Stimulated activated naive CD8-positive, alpha-beta T cell treated with anti-CD3 and anti-CD28 coated beads, Interleukin-15, Interleukin-2, amounts not matched to agents 100 U/mL and 50 U/mL, for 24 hours (primary cell): ENCODE measurements at places on chromosomes 2 and 18.

GRCh38 chr2:18795906-18796305, 206.5 kb upstream of the NT5C1B start:
- DNase-seq = no peak

DNA sequence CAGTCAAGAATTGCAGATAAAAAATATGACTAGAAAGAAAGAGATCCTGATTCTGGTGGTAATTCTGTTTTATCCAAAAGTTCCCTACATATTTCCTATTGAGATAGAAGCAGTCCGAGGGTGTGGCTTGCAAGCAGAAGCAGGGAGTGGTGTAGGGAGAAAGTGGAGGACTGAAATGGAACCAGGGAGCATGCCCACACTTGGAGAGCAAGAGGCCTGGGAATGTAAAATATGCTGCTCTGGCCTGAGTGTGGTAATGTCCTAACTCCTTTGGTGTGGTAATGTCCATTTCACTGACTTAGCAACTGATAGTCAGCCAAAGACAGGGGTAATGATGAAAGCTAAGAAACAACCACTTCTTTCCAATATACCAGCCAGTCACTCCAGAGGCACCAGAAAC, 30.1 kb upstream of the FMNL2 start:
- DNase-seq = no peak

DNA sequence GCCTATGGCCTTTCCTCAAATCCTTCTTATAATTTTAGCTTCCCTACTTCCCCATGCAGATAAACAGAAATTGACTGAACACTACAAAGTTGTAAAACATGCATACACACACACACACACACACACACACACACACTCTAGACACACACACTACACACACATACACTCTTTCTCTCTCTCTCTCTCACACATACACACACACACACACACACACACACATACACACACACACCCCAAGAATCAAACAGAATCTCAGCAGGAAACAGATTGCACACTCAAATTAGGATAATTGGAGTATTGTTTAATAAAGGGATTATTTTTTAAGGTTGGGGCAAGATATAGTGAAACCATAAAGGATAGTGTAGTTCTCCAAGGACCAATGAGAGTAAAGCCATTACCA, 152.2 kb upstream of the SP5 start:
- DNase-seq = no peak

- DNase-seq = no peak
Observed at GRCh38 chr2:105581555-105581944, 163.2 kb upstream of the NCK2 start.

DNA sequence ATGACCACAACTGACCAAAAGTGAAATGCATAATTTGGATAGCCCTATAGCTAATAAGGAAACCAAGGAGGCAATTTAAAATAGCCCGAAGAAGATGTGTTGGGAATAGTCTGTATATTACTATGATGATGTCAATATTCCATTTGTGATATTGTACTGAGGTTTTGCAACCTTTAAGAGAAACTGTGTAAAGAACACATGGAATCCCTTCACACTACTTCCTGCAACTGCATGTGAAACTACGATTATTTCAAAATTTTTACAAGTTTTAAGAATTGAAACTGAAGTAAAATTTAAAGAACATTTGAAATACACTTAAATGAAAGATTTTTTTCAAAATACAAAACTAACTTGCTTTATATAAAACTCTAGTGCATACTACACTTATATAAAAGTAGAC, 504.3 kb upstream of the ID2 start:
- DNase-seq = no peak

- DNase-seq = no peak
Observed at GRCh38 chr18:74613381-74613780, 15.7 kb downstream of the ZNF407 start.

GRCh38 chr2:186551323-186552050, 38.4 kb upstream of the ITGAV start:
- no peak for DNase-seq

- no peak for DNase-seq
Observed at GRCh38 chr18:22349966-22350365, 67.7 kb downstream of the CTAGE1 start.

DNA sequence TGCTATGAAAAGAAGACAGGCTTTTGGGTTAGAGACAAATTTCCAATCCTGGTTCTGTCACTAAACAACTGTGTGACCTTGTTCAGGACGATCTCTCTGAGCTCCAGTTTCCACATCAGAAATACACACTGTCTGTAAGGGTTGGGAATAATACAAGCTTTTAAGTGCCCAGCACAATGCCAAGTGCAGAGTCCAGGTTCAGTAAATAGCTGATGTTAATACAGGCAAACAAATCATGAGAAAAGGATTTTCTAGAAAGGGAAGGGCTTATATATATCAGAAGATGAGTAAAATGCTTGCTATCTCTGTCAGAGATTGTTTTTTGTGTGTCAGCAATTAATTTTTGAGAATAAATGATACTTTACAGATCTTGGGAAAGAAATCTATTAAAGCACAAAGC, 388.3 kb downstream of the NBAS start:
- no peak for DNase-seq

DNA sequence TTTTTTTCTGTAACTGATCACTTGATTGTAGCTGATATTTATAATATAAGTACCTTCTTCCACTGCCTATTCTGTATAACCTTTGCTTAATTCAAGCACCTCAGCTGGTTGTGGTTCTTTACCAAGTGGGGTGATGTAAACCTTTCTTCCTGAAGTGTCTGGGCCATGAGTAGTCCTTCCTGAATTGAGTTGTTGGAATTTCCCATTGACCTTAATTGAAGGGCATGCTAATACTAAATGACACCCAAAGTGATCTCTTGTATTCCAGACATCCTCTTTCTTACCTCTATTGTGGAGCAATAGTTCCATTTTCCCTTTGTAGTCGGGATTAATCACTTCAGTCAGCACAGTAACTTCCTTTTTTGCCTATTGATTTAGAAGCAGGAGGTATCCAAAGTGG, 1496.8 kb upstream of the CELF4 start:
- DNase-seq = no peak

DNA sequence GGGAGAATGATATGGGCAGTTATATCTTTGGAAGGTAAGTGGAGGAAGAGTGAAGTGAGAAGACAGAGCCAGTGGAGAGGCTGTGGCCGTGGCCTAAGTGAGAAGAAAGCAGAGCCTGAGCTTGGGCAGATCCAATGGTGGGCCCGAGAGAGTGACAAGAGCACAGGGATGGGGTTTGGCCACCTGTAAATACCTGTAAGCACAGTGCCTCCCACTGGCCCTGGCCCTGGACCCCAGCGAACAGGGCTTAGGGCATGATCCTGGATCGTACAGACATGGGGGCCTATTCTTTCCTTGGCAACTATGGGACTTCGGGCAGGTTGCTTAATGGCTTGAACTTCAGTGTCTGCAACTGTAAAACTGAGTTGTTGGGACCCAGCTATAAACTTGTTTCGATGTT, 44.1 kb downstream of the MTCL1 start:
- no peak for DNase-seq

GRCh38 chr2:241894056-241894641, 24.6 kb downstream of the RTP5 start:
- no peak for DNase-seq

- DNase-seq = no peak
Observed at GRCh38 chr2:24842081-24843050, 49.1 kb downstream of the CENPO start.

GRCh38 chr2:226838722-226839121, 2.9 kb downstream of the RHBDD1 start:
- DNase-seq = no peak

DNA sequence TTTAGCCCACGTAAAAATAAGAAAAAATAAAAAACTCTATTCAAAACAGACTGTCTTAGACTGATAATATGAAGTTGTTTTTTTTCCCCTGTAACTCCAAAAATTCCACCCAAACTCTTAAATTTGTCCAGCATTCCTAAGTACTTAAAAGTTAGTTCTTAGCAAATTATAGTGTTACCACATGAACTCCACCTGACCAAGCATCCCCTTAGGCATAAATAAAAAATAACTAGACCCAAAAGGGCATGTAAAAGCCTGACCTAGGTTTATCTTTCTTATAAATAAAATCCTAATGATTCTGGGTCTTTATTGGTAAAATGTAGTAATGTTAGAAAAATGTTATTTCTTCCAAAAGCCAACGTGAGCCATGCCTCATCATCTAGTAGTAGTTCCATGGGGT, 54.3 kb downstream of the TTC21B start:
- DNase-seq = no peak

GRCh38 chr2:5215989-5216607, 476.1 kb upstream of the SOX11 start:
- no peak for DNase-seq

DNA sequence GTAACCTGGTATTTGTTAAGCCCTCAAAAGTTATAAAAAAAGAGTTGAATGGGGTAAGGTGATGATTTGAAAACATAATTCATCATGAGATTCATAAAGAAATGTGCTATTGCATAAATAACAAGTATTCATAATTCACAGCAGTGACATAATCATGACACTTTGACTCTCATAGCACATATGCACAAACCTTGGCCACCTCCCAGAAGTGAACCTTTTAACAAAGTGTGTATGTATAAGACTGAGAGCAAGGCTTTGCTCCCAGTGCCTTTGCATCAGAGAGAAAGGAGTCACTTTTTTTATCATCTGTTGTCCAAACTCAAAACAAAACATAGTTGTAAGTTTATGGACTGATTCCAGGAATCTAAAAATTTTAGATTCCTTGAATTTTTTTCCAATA, 15.0 kb upstream of the HTR2B start:
- no peak for DNase-seq

DNA sequence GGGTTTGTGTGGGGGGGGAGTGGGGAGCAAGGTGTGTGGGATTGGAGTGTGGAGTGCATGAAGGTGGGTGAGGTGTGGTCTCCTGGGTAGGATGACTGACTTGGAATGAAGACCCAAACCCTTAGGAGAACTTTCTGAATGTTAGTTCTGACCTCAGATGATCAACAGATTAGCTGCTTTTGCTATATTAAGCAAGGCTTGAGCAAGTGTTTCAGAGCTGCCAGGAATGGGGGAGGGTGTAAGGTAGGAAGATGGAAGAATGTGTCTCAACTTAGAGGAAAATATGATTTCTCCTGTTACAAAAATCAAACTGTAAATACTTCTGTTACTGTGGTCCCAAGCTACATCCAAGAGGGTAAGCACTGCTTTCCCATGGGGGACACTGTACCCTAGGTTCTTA, 273.6 kb downstream of the TGIF1 start:
- no peak for DNase-seq

DNA sequence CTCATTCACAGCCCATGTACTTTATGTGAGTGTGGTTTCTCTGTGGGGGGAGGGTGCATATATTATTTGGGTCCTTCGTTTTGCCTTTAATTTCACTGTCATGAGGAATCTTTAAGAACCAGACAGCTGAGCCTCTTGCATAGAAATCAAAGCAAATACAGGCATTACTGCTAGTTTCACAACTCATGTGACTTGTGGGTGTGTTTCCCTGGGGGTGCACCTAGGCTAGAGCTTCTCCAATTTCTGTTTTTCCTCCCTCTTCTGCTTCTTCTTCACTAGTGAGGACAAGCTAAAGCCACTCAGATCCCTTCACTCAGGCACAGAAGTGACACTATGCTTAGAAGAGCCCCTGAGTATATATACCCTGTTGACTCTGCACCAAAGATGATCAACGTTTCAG, 131.4 kb downstream of the ACOXL start:
- DNase-seq = no peak

DNA sequence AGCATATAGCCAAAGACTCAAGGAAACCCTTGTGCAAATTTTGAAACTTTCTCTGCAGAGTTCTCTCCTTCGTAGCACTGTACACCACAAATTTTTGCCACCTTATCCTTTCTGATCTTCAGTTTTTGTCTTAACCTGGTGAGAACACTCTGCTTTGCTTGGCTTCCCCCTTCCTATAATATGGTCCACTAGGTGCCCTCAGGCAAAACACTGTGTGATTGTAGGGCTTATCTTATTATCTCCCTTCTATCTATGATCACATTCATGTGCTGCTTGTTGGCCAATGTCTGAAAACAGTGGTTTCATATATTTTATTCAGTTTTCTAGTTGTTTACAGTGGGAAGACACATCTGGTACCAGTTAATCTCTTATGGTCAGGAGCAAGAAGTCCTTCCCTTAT, 111.1 kb downstream of the MTX2 start:
- no peak for DNase-seq

GRCh38 chr2:45282646-45283045, 273.4 kb upstream of the SIX2 start:
- DNase-seq = no peak

DNA sequence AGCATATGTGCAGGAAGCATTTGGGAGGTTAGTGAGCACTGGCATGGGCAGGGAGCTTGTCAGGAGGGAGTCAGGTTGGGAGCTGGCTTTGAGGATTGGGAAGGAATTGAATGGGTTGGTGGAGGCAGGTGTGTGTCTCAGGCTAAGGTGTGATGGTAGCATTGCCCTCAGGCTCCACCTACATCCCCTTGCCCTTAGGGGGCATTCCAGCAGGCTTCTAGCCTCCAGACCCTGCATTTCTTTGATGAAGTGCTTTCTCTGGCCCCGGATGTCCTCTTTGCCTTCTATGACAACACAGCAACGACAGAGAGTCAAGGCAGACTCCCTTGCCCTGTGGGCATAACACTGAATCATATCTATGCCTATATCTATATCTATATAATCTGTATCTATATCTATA, 13.5 kb downstream of the RHBDD1 start:
- DNase-seq = no peak

DNA sequence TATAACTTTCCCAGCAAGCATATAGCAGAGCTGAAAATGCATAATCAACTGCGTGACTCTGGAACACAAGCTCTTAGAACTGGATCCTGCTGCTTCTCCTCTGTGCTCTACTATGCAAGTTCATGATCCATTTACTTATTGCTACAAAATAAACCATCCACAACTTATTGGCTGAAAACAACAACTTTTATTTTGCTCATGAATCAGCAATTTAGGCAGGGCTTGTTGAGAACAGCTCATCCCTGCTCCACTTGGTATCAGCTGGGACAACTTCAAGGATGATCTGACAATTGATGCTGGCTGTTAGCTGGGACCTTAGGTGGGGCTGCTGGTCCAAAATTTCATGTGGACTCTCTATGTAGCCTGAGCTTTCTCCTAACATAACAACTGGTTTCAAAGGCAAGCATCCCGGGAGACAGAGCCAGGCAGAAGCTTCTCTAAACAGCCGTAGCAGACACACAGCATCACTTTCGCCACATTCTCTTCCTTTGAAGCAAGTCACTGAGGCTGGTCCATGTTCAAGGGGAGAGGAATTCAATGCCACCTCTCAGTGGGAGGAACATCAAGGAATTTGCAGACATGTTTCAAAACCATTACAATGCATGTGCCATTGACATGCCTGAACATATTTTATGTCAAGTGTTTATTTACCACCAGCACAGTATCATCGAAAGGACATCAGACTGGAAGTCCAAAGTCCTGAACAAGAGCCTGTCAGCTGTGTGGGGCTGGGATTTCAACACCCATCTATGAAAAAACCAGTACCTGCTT, 153.1 kb upstream of the PKDCC start:
- DNase-seq = no peak

GRCh38 chr18:55699233-55699765, 111.3 kb upstream of the TCF4 start:
- no peak for DNase-seq
